HepG2 (cell line): ENCODE measurements at places on chromosomes 13 and 19. TPM values are rescaled to one million over a fixed set of nuclear protein-coding genes. Genes with fewer than 3 reads are reported as not detected.

GRCh38 chr13:69418319-69418718, 689.3 kb upstream of the ATXN8OS start:
- DNase-seq = no peak

DNA sequence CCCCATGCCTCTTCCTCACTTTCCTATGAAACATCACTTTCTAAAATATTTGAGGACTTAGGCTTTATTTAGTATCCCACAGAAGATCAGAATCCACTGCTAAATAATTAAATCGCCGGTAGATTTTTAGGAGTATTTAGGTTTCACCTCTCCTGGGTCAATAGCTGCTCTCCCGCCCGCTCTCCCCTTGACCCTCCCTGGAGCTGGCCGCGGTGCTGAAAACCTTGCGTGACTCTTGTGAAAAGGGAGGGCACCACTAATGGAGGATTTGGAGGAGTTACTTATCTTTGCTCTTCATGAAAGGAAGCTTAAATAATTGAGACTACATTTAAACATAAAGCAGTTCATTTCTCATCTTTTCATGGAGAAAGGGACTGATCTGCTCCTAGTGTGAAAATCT, 14.1 kb downstream of the POU4F1 start:
- DNase-seq = peak; percentile 39

- DNase-seq = no peak
Observed at GRCh38 chr13:109602356-109602755, 184.0 kb downstream of the IRS2 start.

DNA sequence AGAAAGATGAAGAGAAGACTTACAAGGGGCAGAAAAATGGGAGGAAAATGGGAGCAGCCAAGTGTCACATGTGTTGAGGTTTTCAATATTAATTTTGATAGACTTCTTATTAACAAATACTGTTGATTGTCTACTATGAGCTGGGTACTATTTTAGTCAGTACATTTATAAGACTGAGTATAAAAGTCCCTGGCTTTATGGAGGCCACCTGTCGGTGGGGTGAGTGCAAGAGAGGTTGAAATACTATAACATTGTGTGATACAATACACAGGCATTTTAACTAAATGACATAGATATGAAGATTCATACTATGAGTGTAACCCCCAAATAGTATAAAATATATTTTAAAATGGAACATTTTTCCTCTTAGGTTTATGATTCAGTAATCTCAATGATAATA, 29.9 kb downstream of the SLC10A2 start:
- no peak for DNase-seq

- DNase-seq = peak; percentile 56
Observed at GRCh38 chr19:36051236-36051635, 2.8 kb downstream of the THAP8 start.

- no peak for DNase-seq
Observed at GRCh38 chr19:1992759-1993260, 22.7 kb downstream of the BTBD2 start.

DNA sequence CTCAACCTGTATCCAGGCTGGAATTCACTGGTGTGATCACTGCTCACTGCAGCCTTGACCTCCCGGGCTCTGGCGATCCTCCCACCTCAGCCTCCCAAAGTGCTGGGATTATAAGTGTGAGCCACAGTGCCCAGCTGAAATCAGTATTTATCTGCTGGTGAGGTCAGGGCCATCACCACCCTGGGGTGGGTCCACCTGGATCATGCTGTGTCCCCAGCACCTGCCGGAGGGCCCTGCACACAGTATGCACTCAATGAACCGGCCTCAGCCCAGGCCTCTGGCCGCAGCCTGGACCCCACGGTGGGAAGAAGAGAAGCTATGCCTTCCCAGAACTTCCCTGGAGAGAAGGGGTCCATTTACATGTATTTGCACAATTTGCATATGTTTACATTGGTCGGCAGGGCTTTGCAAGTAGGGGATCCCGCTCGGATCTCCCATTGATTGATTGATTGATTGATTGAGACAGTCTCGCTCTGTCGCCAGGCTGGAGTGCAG, 2.6 kb upstream of the SLC5A5 start:
- DNase-seq = no peak

- DNase-seq = no peak
Observed at GRCh38 chr19:58296104-58296503, 9.1 kb upstream of the ERVK3-1 start.

- peak; percentile 66 for DNase-seq
Observed at GRCh38 chr19:1269478-1270212, 513 bp downstream of the CIRBP start.

GRCh38 chr13:60018536-60018935, 145.2 kb downstream of the DIAPH3 start:
- no peak for DNase-seq

- DNase-seq = no peak
Observed at GRCh38 chr19:31347354-31347753, 1.9 kb downstream of the TSHZ3 start.

GRCh38 chr19:12754465-12755196, 3.0 kb downstream of the BEST2 start:
- DNase-seq = no peak

Gene TSKS
- not detected in 2 replicates for total RNA-seq

Gene KLF5
- 0.52 and 1.7 TPM in 2 replicates for total RNA-seq

Gene GZMM
- total RNA-seq = not detected in 2 replicates

Gene MCF2L
- total RNA-seq = 13.7 and 19.4 TPM in 2 replicates

Gene ACTL9
- not detected in 2 replicates for total RNA-seq

Gene CGB1
- not detected in 2 replicates for total RNA-seq

Gene IZUMO2
- not detected in 2 replicates for total RNA-seq

Gene SPATA13
- total RNA-seq = 11.3 and 13.7 TPM in 2 replicates
